ENCODE measurements at places on chromosomes 1 and 21.

GRCh38 chr1:68969441-68969840 is 472.6 kb upstream of the DEPDC1 start:
- no peak for DNase-seq

GRCh38 chr1:9110669-9111356 is 18.1 kb downstream of the GPR157 start:
- no peak for DNase-seq

DNA sequence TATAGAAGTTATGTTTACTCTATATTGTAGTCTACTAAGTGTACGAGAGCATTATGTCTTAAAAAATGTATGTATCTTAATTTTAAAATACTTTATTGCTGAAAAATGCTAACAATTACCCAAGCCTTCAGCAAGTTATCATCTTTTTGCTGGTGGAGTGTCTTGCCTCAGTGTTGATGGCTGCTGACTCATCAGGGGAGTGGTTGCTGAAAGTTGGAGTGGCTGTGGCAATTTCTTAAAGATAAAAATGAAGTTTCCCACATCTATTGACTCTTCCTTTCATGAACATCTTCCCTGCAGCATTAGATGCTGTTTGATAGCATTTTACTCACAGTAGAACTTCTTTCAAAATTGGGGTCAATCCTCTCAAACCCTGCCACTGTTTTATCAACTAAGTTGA is 95.8 kb downstream of the CDC7 start:
- DNase-seq, result no peak

GRCh38 chr1:182192966-182193365 is 131.5 kb upstream of the ZNF648 start:
- DNase-seq, result no peak

All from SIG-M5 (cell line).